Psoas muscle (tissue), 8 donors: ENCODE measurements at places on chromosomes 16 and 17.

DNA sequence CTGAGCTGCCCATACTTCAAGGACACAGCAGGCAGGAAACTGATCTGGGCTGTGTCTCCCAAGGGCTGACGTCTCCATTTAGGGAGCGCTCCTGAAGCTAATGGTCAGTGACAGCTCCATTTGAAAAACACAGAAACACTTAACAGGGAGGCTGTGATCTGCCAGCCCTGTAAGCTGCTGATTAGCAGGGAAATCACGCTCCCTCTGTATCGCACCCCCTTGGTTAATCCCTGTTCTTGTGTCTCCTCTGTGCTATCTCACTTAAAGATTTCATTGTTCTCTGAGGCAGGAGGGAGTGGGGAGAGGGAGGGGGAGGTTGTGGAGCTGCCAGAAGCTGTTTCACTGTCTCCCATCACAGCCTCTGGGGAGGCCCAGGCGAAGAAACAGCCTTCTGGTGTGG lies 47.4 kb upstream of the CACNG3 start:
- DNase-seq = no peak

DNA sequence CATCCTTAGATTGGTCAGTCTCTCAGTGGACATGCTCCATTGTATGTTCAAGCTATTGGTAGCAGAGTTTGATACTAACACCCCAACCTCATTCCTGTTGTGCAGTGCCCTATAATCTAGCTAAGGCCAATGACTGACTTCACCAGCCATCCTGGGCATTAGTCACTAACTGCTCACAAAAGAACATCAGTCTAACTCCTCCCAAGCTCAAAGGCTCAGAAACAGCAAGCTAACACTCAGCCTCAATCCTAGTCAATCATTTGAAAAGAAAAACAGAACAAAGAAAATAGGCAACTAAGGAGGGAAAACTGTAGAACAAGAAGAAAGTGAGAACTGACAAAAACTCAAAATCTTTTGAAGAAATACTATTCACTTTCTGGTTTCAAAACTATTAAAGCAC lies 199.1 kb upstream of the C17orf78 start:
- DNase-seq = no peak

GRCh38 chr17:15910791-15911190 lies 34.1 kb upstream of the ADORA2B start:
- no peak for DNase-seq

DNA sequence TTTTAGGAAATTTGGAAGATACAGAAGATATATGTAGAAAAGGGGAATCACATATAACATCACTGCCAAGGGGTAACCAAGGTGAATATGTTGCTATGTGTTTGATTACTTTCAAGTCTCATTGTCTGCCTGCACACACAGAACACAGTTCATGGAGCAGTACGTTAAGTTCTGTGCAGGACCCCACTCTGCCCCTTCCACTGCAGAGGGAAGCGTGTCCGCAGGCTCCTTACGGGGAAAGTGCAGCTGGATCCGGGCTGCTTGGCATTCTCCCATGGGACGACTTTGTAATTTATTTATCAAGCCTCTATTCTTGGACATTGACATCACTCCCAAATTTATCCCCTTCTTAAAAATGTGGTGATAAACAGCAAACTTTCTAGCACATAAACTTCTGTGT lies 226.8 kb downstream of the FOXL1 start:
- DNase-seq = no peak

GRCh38 chr17:78501241-78502036 lies 75.8 kb downstream of the DNAH17 start:
- no peak for DNase-seq

DNA sequence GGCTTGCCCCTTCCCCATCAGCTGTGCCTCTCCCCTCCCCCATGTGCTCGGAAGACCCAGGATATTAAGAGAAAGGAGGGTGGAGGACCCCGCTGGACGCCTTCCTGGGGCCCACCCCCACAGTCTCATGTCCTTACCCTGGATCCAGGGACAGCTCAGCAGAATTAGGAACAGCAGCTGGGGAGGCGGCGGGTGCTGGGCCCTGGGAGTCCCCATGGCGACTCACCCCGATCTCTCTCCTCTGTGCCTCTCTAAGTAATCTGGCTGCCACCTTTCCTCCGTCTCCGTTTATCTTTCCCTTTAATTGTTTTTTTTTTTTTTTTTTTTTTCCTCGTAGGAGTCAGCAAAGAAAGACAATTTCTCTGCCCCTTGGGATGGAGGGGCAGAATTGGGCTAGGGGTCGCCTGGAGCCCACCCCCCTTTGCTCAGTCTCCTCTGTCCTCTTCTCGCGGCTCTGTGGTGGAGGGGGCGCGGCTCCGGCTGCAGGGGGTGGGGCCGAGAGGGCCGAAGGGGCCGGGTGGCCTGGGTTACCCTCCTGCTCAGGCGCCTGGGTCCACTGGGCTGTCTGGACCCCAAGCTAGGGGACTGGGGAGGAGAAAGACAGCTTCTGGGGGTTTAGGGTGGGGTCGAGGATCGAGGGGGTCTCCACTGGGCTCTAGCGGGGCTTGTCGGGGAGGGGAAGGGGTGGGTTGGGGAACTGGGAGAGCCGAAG lies 390 bp downstream of the SEZ6L2 start:
- DNase-seq = no peak

DNA sequence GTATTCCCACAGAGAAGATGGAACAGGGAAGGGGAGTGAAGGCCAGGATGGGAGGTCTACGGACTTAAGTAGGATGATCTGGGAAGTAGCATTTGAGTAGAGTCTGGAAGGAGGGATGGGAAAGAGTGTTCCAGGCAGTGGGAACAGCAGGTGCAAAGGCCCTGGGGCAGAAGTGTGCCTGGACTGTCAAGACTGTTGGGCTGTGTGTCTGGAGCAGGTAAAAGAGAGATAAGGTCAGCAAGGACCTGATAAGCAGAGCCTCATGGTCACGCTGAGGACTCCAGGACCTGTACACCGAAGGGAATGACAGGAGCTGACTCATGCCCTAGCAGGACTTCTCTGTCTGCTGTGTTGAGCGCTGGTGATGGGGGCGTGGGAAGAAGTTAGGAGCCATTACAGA lies 723 bp upstream of the CARD14 start:
- no peak for DNase-seq

DNA sequence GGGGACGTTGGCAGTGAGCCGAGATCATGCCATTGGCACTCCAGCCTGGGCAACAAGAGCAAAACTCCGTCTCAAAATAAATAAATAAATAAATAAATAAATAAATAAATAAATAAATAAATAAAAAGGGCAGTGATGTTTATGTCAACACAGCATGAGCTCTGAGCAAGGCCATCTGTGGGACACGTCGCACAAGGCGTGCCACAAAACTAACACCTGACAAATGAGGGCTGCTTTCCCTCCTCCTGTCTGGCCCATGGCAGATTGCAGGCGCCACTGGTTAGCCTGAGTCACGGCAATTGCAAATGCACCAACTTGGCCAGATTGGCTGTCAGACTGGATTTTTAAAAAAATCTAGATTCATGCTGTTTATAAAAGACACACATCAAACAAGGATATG lies 25.9 kb upstream of the SPNS3 start:
- DNase-seq = no peak

DNA sequence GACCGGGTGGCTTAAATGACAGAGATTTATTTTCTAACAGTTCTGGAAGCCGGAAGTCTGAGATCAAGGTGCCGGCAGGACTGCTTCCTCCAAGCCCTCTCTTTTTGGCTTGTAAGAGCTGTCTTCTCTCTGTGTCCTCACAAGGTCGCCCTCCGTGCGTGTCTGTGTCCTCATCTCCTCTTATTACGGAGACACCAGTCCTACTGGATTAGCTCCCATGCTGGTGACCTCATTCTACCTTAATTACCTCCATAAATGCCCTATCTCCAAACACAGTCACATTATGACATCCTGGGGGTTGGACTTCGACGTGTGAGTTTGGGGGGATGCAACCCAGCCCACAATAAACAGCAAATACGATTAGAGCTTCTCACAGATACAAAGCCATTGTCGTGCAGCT lies 161.5 kb downstream of the FOXL1 start:
- DNase-seq = no peak

DNA sequence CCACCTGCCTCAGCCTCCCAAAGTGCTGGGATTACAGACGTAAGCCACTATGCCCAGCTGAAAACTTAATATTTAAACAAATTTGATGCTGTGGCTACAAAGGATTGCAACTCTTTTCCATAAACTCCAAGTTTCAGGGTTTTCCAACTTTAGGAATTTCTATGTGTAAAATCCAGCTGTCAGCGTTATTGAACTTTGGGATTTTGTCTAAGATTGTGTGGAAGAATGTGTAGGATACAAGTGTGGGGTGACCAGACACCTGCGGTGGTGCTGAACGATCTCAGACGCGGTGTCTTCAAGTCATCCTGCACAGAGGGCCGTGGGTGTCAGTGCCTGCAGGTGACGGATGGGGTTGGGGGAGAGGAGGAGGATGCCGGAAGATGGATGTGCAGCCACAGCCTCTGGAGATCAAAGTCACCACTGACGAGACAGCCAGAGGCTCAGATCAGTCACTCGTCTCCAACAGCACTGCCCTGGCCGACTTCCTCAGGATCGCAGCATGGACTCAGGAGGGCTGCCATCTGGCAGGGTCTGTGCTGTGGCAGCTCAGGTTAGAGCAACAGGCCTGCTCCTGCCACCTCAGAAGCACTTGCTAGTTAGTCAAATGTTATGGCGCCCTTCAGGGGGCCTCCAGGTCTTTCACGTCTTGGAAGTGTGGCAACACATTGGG lies 13.0 kb downstream of the ACSF3 start:
- DNase-seq = no peak

GRCh38 chr16:79554912-79555311 lies 45.6 kb downstream of the MAF start:
- DNase-seq = no peak

GRCh38 chr16:71474864-71475263 lies 12.8 kb upstream of the ZNF23 start:
- no peak for DNase-seq

DNA sequence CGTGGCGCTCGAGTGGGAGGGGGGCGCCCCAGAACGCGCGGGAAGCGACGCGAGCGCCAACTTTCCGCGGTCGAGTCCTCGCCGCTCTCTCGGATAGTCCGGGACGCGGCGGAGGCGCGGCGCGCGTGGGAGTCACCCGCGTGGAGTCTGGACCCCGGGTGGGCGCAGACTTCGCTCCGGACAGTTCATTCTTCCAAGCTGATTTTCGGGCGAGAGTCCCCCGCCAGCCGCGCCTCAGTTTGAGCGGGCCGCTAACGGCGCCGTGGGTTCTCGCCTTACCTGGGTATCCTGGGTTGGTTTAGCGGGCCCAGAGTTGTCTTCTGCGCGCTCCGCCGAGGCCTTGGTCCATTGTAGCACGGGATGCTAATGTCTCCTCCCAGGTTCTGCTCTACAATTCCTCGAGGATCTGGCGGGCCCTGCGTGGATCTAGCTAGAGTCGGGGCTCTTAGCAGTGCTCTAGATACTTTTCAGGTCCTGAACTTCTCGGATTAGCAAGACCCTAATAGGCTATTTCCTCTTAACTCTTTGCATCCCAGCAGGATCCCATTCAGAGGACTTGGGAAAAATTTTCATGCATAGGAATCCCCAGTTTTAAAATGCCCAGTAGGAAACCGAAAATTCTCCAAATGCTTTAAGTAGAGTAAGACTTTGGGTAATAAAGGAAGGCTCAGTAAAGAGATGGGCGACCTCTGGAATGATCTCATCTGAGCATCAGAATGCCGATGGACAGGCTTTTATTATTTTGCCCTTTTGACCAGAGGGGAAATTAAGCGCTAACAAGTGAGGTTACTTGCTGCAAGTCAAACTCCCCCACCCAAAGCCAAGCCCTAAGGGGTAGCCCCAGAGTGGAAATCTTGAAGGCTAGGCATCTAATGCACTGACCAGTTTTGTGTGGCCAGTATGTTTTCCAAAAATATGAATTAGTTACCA lies 537 bp upstream of the GJC1 start:
- DNase-seq = no peak

DNA sequence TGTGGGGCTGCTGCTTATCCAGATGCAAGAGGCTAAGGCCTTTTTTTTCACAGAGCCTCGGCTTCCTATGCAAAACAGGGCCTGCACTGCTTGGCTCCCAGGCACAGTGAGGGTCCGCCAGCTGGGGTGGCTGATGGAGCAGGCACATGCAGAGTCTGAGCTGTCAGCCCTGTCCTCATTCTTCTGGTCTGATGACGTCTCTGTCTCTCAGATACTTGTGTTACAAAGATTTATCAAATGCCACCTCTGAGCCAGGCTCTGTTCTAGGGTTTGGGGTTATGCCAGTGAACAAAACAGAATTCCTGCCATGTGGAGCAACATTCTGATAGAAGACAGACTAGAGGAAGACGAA lies 4.8 kb downstream of the RNF40 start:
- DNase-seq = no peak

GRCh38 chr17:56023851-56024250 lies 129.4 kb upstream of the ANKFN1 start:
- no peak for DNase-seq

DNA sequence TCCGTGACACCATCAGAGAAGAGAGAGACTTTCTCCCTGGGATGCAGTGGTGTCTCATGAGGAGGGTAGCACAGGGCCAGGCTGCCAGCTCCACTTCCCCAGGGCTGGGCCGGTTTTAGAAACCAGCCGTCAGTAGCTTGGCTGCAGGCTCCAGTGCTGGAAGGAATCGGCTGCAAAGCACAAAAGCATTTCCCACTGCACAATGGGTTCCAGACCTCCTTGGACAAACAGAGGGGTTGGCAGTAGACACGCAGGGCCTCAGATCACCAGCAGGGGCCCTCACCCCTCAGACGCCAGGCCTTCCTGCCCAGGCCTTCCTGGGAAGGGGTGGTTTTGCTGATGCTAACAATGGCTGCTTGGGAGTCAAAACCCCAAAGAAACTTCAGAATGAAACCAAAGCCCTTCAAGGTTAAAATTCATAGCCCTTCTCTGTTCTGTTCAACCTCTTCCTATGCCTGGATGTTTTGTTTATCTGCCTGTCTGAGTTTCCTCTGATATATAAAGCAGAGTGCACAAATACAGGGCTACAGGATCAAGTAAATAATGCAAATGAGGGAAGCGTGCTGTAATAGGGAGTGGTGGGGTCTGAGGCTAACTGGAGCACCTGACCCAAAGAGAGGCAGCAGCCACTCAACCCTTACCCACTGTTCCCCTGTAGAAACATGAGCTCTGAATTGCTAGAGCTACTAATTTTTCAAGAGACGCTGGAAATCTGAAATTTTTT lies 26.2 kb downstream of the TEKT5 start:
- DNase-seq = no peak

GRCh38 chr17:75698659-75699058 lies 22.6 kb upstream of the ITGB4 start:
- DNase-seq = no peak

GRCh38 chr17:15891318-15891717 lies 53.6 kb upstream of the ADORA2B start:
- DNase-seq = no peak

- DNase-seq = no peak
Observed at GRCh38 chr17:5838661-5839300, 231.4 kb upstream of the WSCD1 start.
